Stimulated activated CD4-positive, alpha-beta T cell treated with anti-CD3 and anti-CD28 coated beads, Interleukin-12 subunit alpha, Interleukin-12 subunit beta, amount 100 ng/mL, for 4 hours (primary cell): ENCODE measurements at places on chromosomes 5 and 9.

DNA sequence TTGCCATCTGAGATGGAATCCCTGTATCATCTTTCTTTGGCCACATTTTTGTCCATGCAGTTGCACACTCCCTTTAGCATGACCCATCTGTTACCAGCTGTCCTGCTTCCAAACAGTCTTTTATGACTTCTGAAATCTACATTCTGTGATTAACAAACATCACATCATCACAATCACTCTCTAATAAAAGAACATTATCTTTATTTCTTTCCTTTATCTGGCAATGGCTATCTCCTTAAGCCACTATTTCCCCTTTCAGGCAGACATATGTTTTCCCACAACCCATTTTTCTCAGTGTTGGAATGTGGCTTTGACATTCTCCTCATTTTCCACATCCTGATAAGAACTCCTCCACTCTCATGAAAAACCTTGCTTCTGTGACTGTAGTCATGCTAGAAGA, 141.0 kb downstream of the ST8SIA4 start:
- no peak for DNase-seq

GRCh38 chr9:137041124-137041523, 4.9 kb downstream of the NPDC1 start:
- no peak for DNase-seq

DNA sequence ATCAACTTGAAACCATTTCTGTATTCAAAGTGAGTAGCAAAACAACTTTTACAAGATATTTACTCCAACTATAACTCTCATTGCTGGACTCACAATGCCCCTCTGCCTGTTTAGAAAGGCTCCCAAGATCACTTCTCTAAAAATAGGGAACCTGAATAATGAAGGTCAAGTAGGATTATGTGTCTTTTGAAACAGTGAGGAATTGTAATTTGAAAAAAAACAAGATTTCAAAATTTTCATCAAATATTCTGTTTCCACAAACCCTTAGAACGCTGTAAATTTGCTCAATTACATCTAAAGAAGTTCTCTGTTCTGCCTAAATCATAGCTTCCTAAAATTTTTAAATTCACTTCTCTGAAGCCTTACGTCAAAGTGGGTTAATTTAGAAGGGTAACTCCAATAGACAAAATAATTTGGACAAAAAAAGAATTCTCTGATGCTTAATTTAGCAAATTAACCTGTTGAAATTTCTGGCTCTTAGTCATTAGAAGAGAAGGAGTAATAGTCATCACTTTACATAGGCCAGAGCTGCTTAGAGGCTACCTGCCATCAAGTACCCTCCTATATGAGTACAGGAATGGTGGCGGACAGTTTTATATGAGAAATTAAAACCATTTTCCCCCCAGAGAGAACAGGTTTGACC, 4.0 kb downstream of the ELL2 start:
- no peak for DNase-seq

GRCh38 chr5:100430268-100431195, 104.6 kb upstream of the FAM174A start:
- peak; percentile 30 for DNase-seq

GRCh38 chr5:139708877-139709581, 60.9 kb downstream of the CXXC5 start:
- DNase-seq = no peak

DNA sequence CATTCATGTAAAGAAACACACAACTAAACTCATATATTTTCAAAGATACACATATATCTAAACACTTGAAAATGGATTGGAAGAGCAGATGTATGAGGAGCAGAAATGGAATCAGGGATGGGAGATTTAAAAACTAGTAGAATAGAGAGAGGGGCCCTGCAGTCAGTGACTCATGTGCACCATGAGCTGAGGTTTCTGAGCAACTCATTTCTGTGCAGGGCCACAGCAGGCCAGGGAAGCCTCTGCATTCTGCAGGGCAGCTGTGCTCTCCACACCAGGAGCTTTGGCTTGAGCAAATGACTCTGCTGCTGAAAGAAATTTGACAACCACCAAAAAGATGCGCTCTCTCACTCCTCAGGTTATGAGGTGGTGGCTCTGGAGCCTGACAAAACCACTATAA, 27.1 kb downstream of the LHX6 start:
- no peak for DNase-seq

DNA sequence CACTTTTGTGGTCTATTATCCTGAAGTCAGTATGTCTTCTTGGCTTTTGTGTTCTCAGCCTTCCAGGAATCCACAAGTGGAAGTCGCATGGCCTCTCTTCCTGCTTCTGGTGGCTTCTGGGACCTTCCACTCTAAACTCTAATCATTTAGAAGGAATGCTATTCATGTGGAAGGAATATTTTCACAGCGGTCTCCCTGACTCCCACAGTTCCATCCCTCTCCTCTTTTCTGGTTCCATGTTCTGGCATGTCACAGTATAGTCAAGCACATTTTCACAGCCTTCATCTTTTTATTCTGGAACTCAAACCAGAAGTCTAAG, 7.3 kb upstream of the RAI14 start:
- DNase-seq = no peak

- no peak for DNase-seq
Observed at GRCh38 chr9:20848490-20848889, 164.4 kb downstream of the FOCAD start.

DNA sequence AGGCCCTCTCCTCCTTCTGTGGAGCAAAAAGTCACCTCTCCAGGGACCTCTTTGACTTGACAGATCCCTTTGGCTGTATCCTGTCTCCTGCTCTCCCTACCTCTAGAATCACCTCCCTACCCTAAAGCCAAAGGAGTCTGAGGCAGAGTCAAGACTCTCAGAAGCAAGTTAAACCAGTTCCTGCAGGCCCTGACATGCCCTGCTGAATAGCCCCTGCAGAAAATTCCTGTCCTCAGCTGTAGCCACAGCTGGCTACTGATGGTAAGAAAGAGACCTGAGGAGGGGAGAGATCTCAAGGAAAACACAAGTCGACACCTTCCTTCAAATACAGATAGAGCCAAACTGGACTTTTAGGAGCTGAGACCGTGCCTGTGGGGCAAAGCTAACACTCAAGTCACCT, 23.7 kb upstream of the UBAP2 start:
- no peak for DNase-seq

- no peak for DNase-seq
Observed at GRCh38 chr5:139390639-139391569, 1.2 kb upstream of the MZB1 start.

DNA sequence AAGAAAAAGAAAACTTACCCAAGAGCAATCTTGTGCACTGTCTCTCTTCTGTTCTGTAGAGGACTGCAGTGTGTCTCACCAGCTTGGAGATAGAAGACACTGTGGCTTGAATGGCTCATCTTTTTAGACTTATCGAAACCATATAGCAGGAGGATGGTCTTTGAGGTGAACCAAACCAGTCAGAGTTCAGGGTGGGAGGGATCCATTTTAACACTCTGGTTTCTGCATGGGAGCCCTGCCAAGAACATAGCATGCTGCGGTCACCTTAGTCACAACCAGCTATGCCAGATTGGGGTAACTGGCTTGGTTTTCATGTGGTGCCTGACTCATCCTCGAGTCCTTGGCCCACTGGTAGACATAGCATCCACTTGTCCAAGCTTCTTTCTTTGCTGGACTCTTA, 135.1 kb downstream of the PAPPA start:
- no peak for DNase-seq

- DNase-seq = no peak
Observed at GRCh38 chr9:113770396-113770795, 105.7 kb upstream of the ZNF618 start.
